Esophagus muscularis mucosa (tissue), 4 donors: ENCODE measurements at places on chromosomes 5 and 9. TPM values are rescaled to one million over a fixed set of nuclear protein-coding genes. Genes with fewer than 3 reads are reported as not detected.
A peak's percentile ranks its signal among the peaks of the same experiment; 100 is the strongest.

The DELE1 gene
- 47.2 TPM for total RNA-seq

The ST8SIA4 gene
- 3.3 TPM for total RNA-seq

The CNTFR gene
- 1.8 TPM for total RNA-seq

The SMAD5 gene
- 42.4 TPM for total RNA-seq

The QRFP gene
- not detected for total RNA-seq

The PDE8B gene
- total RNA-seq, result 2.2 TPM

The KLHL9 gene
- total RNA-seq, result 22.6 TPM

The SH3TC2 gene
- total RNA-seq, result 2.2 TPM

The SPINK6 gene
- total RNA-seq, result not detected

The PCDHGB6 gene
- 8.1 TPM for total RNA-seq

The PTGR1 gene
- 34.5 TPM for total RNA-seq

The SH3GL2 gene
- 3.7 TPM for total RNA-seq

The IGFBPL1 gene
- total RNA-seq, result 0.99 TPM

DNA sequence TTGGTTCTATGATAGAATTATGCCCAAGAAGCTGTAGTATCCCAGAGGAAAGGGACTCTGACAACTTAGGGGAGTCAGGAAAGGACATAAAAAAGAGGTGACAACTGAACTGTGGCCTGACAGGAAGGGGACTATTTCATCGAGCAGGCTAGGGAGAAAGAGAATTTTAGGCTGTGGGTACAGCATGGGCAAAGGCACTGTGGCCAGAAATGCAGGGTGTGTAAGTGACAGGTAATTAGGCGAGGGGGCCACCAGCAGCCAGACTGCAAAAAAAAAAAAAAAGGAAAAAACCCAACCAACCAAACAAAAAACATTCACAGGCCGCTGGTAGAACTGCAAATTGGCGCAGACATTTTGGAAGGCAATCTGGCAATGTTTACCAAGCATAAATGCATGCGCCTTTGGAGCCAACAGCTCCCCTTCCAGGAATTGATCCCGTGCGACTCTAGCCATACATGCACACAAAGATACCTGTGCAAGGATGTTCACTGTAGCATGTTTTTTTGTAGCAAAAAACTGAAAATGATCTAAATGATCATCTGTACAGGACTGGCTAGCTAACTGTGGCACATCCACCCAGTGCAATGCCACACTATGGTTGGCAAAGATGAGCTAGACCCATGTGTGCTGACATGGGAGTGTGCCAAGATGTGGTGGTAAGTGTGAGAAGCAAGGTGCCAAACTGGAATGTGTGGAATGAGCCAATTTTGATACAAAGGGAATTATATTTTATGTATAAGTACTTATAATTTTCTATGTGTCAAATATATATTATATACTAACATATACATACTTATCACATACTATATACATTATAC is 1.1 kb downstream of the EIF4E1B start:
- H3K36me3 ChIP-seq, result no peaks in the 10 kb centered on the region
- H3K27ac ChIP-seq, result no peak overlapping the region
- H3K4me3 ChIP-seq, result no peak overlapping the region
- DNase-seq, result no peak
- peaks cover 72% of the 10 kb centered on the region for H3K27me3 ChIP-seq

- peak overlapping the region; percentile 55 for H3K27ac ChIP-seq
- no peaks in the 10 kb centered on the region for H3K27me3 ChIP-seq
- no peak overlapping the region for H3K4me3 ChIP-seq
- no peak for DNase-seq
- no peaks in the 10 kb centered on the region for H3K36me3 ChIP-seq
Measured at GRCh38 chr5:72486371-72486770, 20.8 kb downstream of the ZNF366 start.

GRCh38 chr5:81058121-81058520 is 98.0 kb downstream of the RASGRF2 start:
- H3K27ac ChIP-seq, result no peak overlapping the region
- H3K36me3 ChIP-seq, result no peaks in the 10 kb centered on the region
- no peak for DNase-seq
- no peak overlapping the region for H3K4me3 ChIP-seq

DNA sequence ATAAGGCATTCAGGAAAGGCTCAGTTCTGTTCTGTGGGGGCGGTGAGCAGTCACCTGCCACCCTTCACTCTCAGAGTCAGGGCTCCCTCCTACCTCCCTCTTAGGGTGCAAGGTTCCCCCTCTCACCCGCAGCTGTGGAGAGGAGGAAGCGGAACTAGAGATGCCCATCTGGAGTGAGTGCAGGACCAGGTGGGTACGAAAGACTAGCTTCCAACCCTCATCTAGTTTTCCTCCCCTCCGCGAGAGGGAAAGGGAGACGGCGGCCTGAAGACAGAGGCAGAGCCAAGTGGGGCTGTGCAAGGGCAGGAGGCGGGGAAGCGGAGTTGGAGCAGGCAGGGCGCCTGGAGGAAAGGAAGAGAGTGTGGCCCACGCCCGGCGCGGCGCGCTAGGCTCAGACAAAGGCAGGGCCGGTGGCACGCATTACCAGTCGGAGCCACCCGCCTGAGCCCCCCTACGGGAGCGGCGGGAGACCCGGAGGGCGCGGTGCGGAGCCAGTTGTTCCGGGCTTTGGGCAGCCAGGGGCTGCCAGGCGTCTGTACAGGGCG is 7.3 kb downstream of the PRR7 start:
- peaks cover 44% of the 10 kb centered on the region for H3K27me3 ChIP-seq
- H3K4me3 ChIP-seq, result peak overlapping the region; percentile 73
- peaks cover 23% of the 10 kb centered on the region for H3K36me3 ChIP-seq
- peaks cover 40% of the 10 kb centered on the region for H3K4me1 ChIP-seq
- peak overlapping the region; percentile 83 for H3K27ac ChIP-seq
- no peak for DNase-seq

- H3K27ac ChIP-seq, result peak overlapping the region; percentile 58
- H3K27me3 ChIP-seq, result no peaks in the 10 kb centered on the region
- peaks cover 39% of the 10 kb centered on the region for H3K4me1 ChIP-seq
- peaks cover 19% of the 10 kb centered on the region for H3K36me3 ChIP-seq
- DNase-seq, result no peak
Measured at GRCh38 chr5:138503487-138504270, 38.4 kb downstream of the EGR1 start.

DNA sequence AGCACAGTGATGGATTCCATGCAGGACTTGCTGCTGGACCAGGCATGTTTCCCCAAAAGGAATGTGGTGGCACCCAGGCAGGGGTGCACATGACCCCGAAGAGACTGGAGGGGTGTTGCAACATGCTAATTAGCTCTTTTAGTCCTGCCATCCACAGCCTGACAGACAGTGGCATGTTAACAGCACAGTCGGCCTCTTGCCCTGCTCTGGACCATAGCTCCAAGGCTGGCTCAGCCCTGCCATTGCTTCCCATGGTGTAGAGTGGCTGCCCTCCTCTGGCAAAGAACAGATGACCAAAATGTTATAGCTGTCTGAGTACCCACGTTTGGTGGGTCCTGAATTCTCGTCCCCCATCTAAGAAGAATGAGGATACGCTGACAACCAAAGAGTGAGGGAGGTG is 736.4 kb upstream of the PTPRD start:
- no peak overlapping the region for H3K4me3 ChIP-seq
- H3K27ac ChIP-seq, result no peak overlapping the region
- no peaks in the 10 kb centered on the region for H3K4me1 ChIP-seq
- DNase-seq, result no peak
- H3K27me3 ChIP-seq, result no peaks in the 10 kb centered on the region

- H3K27ac ChIP-seq, result no peak overlapping the region
- no peaks in the 10 kb centered on the region for H3K4me1 ChIP-seq
- no peaks in the 10 kb centered on the region for H3K27me3 ChIP-seq
- no peaks in the 10 kb centered on the region for H3K36me3 ChIP-seq
- no peak overlapping the region for H3K4me3 ChIP-seq
Measured at GRCh38 chr9:27768781-27769180, 195.5 kb upstream of the C9orf72 start.

DNA sequence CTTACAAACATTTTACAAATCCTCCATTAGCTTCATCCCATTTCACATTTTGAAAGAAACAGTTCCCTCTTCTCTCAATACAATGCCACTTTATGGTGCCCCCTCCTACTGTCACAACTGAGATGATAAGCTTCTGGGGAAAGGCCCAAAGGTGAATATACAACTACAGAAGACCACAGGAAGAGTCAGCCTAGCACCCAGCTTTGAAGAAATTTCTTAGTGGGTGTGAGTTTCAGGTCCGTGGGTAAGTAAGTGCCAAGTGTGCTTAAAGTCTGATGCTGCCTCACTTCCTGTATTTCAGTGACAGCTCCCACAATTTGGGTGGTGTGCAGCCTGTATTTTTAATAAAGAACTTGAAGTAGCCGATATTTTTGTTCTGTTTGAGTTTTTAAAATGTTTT is 68.1 kb downstream of the ARHGEF28 start:
- no peak for DNase-seq
- no peaks in the 10 kb centered on the region for H3K27me3 ChIP-seq
- H3K27ac ChIP-seq, result no peak overlapping the region
- H3K4me3 ChIP-seq, result no peak overlapping the region

DNA sequence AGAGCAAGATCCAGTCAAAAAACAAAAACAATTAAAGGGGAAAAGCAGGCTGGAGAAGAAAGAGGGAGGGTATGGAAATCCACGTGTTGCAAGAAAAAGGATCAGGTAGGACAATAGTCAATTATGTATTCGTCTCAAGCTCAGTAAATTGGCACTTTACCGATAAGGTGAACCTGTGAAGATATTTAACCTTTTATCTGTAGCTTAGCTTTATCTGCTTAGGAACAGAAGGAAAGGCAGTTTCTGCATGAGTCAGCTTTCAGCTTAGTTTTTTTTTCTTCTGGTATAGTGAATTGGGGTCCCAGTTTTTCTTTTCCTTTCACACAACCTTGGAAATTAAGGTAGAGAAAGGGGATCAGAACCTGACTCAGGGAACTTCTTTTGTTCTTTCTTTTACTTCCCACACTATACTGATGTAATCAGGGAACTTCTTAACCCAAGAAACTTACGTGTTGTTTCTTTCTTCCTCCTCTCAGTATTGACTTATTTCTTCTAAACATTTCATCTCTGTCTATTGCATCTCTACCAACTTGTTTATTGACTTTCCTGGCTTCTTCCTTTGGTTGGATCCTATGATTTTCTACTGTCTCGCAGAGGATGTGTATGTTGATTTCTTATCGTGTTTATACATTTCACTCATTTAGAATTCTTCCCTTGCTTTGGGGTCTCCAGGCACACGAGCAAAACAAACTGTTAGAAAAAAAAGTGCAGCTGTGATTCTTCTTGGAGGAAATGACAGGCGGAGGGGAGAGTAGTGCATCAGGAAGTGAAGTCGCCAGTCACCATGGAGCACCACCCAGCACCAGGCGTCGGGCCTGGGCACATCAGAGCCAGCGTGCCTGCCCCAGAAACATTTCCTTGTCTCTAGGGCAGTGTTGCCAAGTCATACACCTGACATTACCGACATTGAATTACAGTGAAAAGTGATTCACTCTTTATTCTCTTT is 123.0 kb upstream of the LHFPL2 start:
- DNase-seq, result no peak
- peaks cover 6% of the 10 kb centered on the region for H3K4me1 ChIP-seq
- no peak overlapping the region for H3K27ac ChIP-seq
- no peaks in the 10 kb centered on the region for H3K36me3 ChIP-seq
- no peaks in the 10 kb centered on the region for H3K27me3 ChIP-seq

- H3K27ac ChIP-seq, result no peak overlapping the region
- H3K36me3 ChIP-seq, result no peaks in the 10 kb centered on the region
- DNase-seq, result no peak
- no peak overlapping the region for H3K4me3 ChIP-seq
- H3K27me3 ChIP-seq, result peaks cover 32% of the 10 kb centered on the region
Measured at GRCh38 chr9:132800038-132800648, 77.9 kb downstream of the AK8 start.

DNA sequence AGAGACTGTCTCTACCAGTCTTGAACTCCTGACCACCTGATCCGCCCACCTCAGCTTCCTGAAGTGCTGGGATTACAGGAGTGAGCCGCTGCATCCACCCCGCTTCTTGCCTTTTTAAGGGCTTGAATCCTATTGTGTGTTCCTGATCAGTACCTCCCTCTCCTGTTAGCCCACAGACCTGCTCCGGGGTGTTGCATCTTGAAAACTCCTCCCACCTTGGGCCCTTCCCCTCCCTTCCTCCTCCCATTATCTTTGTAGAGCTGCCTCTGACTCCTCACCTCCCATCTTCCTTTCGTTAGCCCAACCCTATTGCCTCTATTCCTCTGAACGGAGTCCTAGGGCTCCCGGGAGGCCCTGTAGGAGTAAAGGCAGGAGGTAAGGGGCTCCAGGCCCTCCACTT is 48.5 kb upstream of the NEK6 start:
- no peak overlapping the region for H3K4me3 ChIP-seq
- no peaks in the 10 kb centered on the region for H3K27me3 ChIP-seq
- no peak overlapping the region for H3K27ac ChIP-seq
- DNase-seq, result no peak
- H3K36me3 ChIP-seq, result no peaks in the 10 kb centered on the region
- H3K4me1 ChIP-seq, result peaks cover 7% of the 10 kb centered on the region

GRCh38 chr5:53087621-53088121 is 21.9 kb downstream of the MOCS2 start:
- no peak for DNase-seq
- no peaks in the 10 kb centered on the region for H3K27me3 ChIP-seq
- H3K36me3 ChIP-seq, result no peaks in the 10 kb centered on the region
- no peak overlapping the region for H3K4me3 ChIP-seq
- no peak overlapping the region for H3K27ac ChIP-seq

- no peak overlapping the region for H3K4me3 ChIP-seq
- peak; percentile 55 for DNase-seq
Measured at GRCh38 chr5:31359839-31360238, 166.4 kb downstream of the CDH6 start.

GRCh38 chr5:57817924-57818323 is 335.3 kb upstream of the ACTBL2 start:
- DNase-seq, result no peak
- no peaks in the 10 kb centered on the region for H3K36me3 ChIP-seq
- H3K27me3 ChIP-seq, result no peaks in the 10 kb centered on the region

- no peak overlapping the region for H3K4me3 ChIP-seq
- H3K36me3 ChIP-seq, result peaks cover 90% of the 10 kb centered on the region
- no peak for DNase-seq
- no peaks in the 10 kb centered on the region for H3K27me3 ChIP-seq
- H3K4me1 ChIP-seq, result no peaks in the 10 kb centered on the region
- no peak overlapping the region for H3K27ac ChIP-seq
Measured at GRCh38 chr9:89342948-89343347, 24.6 kb downstream of the SECISBP2 start.

- H3K4me1 ChIP-seq, result peaks cover 16% of the 10 kb centered on the region
- no peaks in the 10 kb centered on the region for H3K27me3 ChIP-seq
- peaks cover 32% of the 10 kb centered on the region for H3K36me3 ChIP-seq
- no peak for DNase-seq
- no peak overlapping the region for H3K27ac ChIP-seq
Measured at GRCh38 chr9:127730799-127731410, 4.2 kb downstream of the TOR2A start.

DNA sequence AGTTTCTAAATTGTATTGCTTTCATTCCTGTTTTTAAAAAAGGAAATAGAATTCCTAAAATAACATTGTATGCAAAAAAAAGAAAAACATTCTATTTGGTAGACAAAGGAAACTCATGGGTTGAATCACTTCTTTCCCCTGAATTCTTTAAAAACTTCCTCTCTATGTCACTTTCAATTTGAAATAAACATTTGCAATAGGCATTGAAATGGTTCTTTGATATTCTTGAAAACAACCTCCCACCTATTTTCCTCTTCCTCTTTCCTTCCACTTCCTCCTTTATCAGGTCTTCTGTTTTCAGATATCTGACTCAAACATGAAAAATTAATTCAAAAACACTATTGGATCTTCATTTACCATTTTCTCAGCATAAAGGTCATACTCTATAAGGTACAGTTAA is 442.0 kb upstream of the MEF2C start:
- no peak overlapping the region for H3K4me3 ChIP-seq
- no peaks in the 10 kb centered on the region for H3K27me3 ChIP-seq
- H3K4me1 ChIP-seq, result peaks cover 8% of the 10 kb centered on the region
